Activated CD4-positive, alpha-beta T cell treated with anti-CD3 and anti-CD28 coated beads, Interleukin-2, amount 50 U/mL, for 16 hours (primary cell): ENCODE measurements at places on chromosomes 13 and 19.

DNA sequence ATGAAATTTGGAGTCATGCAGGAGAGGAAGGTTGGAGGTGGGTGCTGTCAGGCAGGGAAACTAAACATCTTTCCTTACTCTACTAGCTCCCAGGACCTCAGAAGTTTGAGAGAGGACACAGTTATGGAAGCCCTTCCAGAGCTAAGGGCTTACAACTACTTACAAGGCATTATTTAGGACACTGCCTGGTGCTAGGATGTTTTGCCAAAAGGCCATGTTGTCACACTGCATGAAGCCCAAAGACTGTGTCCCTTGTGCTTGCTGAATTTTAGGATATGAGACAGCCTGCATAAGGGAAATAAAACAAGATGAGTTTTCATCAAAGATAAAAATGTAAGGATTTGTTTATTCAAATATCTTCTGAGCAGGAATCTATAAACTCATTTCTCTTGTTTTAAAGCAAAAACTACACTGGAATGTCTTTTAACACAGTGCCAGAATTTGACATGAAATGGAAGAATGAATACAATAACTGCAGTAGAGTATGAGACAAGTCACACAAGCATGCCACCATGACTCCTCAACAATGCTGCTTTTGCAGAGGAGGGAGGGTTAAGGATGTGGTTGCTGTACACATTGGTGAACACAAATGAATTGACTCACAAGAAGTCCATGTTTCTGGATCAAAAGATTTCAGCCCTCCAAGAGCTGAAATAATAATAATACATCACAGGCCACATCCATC, 258.4 kb downstream of the SPRY2 start:
- no peak for DNase-seq

DNA sequence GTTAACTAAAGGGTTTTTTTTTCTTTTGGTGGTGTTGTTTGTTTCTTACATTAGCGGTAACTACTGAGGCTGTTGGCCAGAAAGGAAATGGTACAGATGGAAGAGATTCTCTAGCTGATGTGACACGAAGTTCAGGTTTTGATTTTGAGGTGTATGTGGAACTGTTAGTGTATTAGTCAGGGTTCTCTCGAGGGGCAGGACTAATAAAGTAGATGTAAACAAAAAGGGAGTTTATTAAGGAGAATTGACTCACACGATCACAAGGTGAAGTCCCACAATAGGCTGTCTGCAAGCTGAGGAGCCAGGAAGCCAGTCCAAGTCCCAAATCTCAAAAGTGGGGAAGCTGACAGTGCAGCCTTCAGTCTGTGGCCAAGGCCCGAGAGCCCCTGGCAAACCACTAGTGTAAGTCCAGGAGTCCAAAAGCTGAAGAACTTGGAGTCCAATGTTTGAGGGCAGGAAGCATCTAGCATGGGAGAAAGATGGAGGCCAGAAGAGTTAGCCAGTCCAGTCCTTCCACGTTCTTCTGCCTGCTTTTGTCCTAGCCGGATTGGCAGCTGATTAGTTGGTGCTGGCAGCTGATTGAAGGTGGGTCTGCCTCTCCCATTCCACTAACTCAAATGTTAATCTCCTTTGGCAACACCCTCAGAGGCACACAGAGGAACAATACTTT, 577.6 kb downstream of the EFNB2 start:
- DNase-seq: no peak

- no peak for DNase-seq
These were observed 918 bp upstream of the PSPN start for GRCh38 chr19:6376512-6377190.

DNA sequence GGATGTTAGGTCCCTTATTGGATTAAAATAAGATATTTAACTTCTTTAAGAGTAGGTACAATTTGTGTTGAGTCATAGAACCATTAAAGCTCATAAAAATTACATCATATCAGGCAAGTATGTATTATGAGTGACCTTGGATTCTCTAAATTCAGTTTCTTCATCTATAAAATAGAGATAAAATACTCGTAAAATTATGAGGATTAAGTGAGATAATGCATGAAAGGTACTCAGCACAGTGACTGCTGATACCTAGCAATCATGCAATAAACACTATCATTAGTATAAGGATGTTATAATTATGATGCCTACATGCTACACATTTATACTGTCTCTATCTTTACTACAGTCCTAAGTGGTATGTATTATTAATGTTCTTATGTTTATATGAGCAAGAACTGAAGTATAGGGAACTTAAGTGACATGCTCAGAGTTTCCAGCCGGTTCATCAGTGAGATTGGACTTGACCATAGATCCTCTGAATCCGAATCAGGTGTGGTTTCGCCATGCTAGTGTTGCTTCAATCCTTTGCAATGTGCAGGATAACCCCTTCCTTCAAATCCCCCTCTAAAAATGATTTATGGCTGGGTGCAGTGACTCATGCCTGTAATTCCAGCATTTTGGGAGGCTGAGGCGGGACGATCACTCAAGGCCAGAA, 22.9 kb upstream of the FRY start:
- no peak for DNase-seq
